ENCODE measurements at places on chromosomes 5 and 9.
A peak's percentile ranks its signal among the peaks of the same experiment; 100 is the strongest.

DNA sequence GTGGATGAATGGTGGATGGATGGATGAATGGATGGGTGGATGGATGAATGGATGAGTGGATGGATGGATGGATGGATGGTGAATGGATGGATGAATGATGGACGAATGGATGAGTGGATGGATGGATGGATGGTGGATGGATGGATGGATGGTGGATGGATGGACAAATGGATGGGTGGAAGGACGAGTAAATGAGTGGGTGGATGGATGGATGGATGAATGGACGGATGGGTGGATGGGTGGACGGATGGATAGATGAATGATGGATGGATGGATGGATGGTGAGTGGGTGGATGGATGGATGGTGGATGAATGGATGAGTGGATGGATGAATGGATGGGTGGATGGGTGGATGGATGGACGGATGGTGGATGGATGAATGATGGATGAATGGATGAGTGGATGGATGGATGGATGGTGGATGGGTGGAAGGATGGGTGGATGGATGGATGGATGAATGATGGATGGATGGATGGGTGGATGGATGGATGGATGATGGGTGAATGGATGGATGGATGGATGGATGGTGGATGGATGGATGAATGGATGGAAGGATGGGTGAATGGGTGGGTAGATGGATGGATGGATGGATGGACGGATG lies 58.6 kb downstream of the VAV2 start:
- DNase-seq, result no peak

DNA sequence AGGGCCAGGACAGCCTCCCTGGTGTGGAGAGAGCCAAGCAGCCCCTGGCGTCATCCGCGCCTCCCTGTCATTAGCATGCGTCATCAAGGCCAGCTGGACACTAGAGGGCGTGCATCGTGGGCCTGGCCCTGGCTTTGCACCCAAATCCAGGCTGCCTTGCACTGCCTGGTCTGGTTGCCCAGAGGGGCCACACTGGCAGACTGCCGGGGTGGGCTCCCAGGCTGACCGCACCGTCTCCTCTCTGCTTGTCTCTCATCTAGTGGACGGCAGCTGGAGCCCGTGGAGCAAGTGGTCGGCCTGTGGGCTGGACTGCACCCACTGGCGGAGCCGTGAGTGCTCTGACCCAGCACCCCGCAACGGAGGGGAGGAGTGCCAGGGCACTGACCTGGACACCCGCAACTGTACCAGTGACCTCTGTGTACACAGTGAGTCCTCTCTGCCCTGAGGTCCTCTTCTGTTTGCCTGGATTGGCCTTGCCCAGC lies 29.0 kb downstream of the HK3 start:
- DNase-seq, result no peak

GRCh38 chr9:136372561-136373299 lies 739 bp downstream of the CARD9 start:
- DNase-seq, result no peak

GRCh38 chr5:123559434-123559775 lies 47.4 kb downstream of the CSNK1G3 start:
- no peak for DNase-seq

DNA sequence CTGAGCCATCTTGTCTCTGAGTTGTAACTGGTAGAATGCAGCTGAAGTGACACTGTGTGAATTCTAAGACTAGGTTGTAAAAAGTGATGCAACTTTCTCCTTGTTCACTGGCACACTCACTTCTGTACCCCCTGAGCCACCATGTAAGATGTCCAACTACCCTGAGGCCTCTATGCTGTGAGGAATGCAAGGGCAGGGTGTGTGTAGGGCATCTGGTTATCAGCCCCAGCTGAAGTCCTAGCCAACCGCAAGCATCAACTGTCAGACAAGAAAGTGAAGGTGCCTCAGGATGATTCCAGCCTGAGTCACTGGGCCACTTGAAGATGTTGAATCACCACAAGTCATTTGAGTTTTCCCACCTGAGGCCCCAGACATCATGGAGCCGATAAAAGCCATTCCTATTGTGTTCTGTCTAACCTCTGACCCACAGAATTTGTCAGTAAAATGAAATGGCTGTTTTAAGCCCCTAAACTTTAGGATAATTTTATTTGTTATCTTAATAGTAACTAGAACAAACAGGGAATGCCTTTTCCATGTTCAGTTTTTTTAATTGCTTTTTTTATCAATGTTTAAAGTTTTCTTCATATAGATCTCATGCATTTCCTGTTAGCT lies 18.7 kb upstream of the RHOBTB3 start:
- peak; percentile 67 for DNase-seq

GRCh38 chr5:38059876-38060275 lies 198.5 kb upstream of the EGFLAM start:
- DNase-seq, result no peak

- no peak for DNase-seq
Observed at GRCh38 chr5:25850581-25850980, 1187.8 kb downstream of the CDH9 start.

GRCh38 chr9:68998385-68998784 lies 15.5 kb downstream of the PRKACG start:
- DNase-seq, result no peak

- no peak for DNase-seq
Observed at GRCh38 chr9:33233626-33234342, 6.2 kb upstream of the SPINK4 start.

DNA sequence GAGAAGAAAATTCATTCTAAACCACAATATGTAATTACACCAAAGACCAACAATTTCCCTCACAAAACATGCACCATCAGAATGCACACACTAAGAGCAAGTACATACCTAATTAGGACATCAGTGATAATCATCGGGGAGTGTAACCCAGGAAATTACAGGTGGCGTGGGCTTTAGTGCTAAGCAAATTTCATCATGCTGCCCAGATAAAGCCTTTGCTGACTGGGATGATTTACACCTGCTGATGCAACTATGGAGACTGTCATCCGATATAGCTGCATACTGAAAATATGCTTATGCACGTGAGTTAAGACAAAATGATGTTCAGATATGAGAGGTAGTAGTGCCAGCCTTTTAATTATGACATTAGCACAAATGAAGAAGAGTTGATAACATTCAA lies 123.2 kb downstream of the DCP2 start:
- no peak for DNase-seq

GRCh38 chr9:129910628-129911567 lies 75.6 kb downstream of the USP20 start:
- no peak for DNase-seq

DNA sequence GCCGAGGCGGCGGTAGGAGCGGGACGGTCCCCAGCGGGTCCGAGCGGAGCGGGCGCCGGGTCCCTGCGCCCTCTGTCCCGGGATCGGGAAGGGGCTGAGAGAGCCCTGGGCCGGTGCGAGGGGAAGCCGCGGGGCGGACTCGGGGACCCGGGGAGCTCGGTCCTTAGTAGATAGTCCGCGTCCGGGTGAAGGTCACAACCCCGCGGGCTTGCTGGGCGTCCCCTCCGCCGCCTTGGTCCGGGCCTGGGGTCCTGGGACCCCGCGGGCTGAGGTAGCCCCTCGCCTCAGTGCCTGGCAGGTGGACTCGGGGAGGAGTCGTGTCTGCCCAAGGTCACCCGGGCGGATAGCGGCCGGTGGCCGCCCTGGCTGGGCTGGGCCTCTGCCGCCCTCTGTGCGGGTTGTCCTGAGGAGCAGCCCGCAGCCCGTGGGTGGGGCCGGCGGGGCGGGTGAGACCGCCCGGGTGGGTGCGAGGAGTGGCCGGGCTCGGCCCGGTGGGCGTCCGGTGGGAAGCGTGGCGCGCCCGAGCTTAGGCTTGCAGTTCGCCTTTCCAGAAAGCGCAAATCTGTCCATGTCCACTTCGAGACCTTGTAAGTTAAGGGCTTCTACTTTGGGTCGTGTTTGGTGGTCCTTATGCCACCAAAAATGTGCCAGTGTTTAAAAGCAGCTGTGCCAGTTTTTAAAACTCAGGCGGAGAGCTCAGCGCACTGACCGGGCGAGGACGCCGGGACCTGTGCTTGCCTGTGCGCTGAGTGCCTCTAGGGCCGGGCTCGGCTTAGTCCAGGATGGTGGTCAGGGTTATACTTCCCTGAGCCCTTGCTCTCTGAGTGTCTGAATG lies 554 bp downstream of the SDHA start:
- DNase-seq, result peak; percentile 73

Data from activated effector memory CD4-positive, alpha-beta T cell treated with anti-CD3 and anti-CD28 coated beads, Interleukin-2, amount 50 U/mL, for 16 hours (primary cell).